ENCODE measurements at places on chromosomes 2 and 18. TPM values are rescaled to one million over a fixed set of nuclear protein-coding genes. Genes with fewer than 3 reads are reported as not detected.

GRCh38 chr2:96024336-96025193, 10.2 kb downstream of the GPAT2 start:
- H3K4me1 ChIP-seq: peaks cover 2% of the 10 kb centered on the region
- H3K27me3 ChIP-seq: no peaks in the 10 kb centered on the region
- no peak overlapping the region for H3K4me3 ChIP-seq

GRCh38 chr2:44744961-44745892, 196.3 kb upstream of the SIX3 start:
- H3K27ac ChIP-seq: no peak overlapping the region
- peaks cover 6% of the 10 kb centered on the region for H3K36me3 ChIP-seq
- no peaks in the 10 kb centered on the region for H3K4me1 ChIP-seq
- no peak for DNase-seq
- H3K4me3 ChIP-seq: no peak overlapping the region
- H3K27me3 ChIP-seq: no peaks in the 10 kb centered on the region

- no peak overlapping the region for H3K4me3 ChIP-seq
- H3K36me3 ChIP-seq: no peaks in the 10 kb centered on the region
- no peaks in the 10 kb centered on the region for H3K27me3 ChIP-seq
- no peak for DNase-seq
Measured at GRCh38 chr18:12159446-12159845, 65.8 kb downstream of the ANKRD62 start.

- DNase-seq: no peak
- H3K27me3 ChIP-seq: no peaks in the 10 kb centered on the region
- no peak overlapping the region for H3K4me3 ChIP-seq
- no peaks in the 10 kb centered on the region for H3K4me1 ChIP-seq
- no peaks in the 10 kb centered on the region for H3K36me3 ChIP-seq
Measured at GRCh38 chr18:55706898-55707297, 118.9 kb upstream of the TCF4 start.

DNA sequence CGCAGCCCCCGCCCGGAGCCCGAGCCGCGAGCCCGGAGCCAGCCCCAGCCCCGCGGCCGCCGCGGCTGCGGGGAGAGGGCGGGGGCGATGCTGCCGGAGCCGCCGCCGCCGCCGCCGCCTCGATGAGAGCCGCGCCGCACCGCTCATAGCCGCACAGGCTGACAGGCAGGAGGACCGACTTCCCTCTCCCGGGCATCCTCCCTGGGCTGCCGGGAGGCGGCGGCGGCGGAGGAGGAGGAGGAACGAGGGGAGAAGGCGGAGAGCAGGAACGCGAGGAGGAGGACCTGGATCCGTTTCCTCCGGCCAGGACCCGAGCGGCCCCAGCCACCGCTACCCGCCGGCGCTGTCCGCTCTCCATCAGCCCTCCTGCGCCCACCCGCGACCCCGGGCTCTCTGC, 370 bp downstream of the KLHL29 start:
- H3K27ac ChIP-seq: no peak overlapping the region
- H3K27me3 ChIP-seq: peaks cover 60% of the 10 kb centered on the region
- peaks cover 24% of the 10 kb centered on the region for H3K4me1 ChIP-seq
- H3K4me3 ChIP-seq: peak overlapping the region; percentile 33

DNA sequence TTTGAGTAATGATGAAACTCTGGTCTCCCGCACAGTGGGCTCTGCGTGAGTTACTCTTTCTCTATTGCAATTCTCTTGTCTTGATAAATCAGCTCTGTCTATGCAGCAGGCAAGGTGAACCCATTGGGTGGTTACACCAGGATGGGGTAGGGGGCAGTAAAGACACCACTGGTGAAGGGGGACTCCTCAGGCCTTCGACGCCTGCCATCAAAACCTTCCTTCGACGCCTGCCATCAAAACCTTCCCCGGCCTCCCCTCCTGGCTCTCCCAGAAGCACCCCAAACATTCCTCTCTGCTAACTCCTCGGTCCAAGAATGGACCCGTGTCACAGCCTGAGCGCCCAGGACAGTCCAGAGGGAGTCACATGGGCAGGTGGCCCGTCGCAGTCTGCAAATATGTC, 4.8 kb upstream of the STARD7 start:
- no peak overlapping the region for H3K27ac ChIP-seq
- H3K27me3 ChIP-seq: no peaks in the 10 kb centered on the region
- H3K4me1 ChIP-seq: peaks cover 14% of the 10 kb centered on the region

The NCKAP5 gene
- total RNA-seq: not detected

The ALLC gene
- not detected for total RNA-seq
